Vagina (tissue), 2 donors: ENCODE measurements at places on chromosomes 12 and 14. TPM values are rescaled to one million over a fixed set of nuclear protein-coding genes. Genes with fewer than 3 reads are reported as not detected.
A peak's percentile ranks its signal among the peaks of the same experiment; 100 is the strongest.

- no peaks in the 10 kb centered on the region for H3K27me3 ChIP-seq
- H3K36me3 ChIP-seq: no peaks in the 10 kb centered on the region
- H3K4me3 ChIP-seq: no peak overlapping the region
- no peaks in the 10 kb centered on the region for H3K4me1 ChIP-seq
- H3K27ac ChIP-seq: no peak overlapping the region
- no peak for DNase-seq
Measured at GRCh38 chr12:107590413-107590812, 95.2 kb upstream of the PWP1 start.

GRCh38 chr12:43852744-43853143 is 16.9 kb downstream of the TMEM117 start:
- H3K36me3 ChIP-seq: no peaks in the 10 kb centered on the region
- no peak overlapping the region for H3K4me3 ChIP-seq
- H3K27ac ChIP-seq: no peak overlapping the region
- no peak for DNase-seq

DNA sequence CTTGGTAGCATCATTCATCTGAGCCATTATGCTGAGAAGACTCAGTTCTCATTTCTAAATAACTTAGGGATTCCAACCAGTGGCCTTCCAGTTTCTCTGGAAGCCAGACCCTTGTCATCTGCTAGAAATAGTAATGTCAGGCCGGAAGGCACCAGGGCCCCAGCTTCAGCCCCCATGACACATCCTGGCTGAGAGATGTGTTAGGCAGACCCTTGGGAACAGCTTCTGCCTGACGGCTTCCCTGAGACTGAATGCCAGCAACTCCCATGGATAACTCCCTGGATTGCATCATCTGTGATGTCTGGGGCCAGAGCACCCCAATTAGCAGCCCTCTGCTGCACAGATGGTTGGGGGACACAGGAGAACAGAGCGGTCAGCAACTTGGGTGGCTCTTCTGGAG is 583.5 kb upstream of the TBX3 start:
- no peak overlapping the region for H3K4me3 ChIP-seq
- no peak overlapping the region for H3K27ac ChIP-seq
- no peak for DNase-seq
- no peaks in the 10 kb centered on the region for H3K27me3 ChIP-seq
- H3K4me1 ChIP-seq: no peaks in the 10 kb centered on the region

DNA sequence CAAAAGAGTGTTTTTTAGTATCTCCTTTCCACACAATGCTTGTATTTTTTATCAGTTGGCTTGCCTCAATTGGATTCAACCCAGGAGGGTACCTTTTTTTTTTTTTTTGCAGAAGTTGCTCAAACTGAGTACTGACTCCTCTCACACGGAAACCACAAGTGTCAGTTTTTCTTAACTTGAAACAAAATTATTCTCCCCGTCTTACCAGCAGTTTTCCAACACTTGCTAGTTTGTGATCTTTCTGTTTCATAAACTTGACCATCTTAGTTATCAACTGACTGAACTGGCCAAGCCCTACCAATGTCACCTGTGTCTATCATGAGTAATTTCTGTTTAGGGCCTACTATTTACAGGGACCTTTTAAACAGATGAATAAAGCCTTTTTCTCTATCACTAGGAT is 34.1 kb upstream of the ITPR2 start:
- no peaks in the 10 kb centered on the region for H3K36me3 ChIP-seq
- no peaks in the 10 kb centered on the region for H3K27me3 ChIP-seq
- no peak overlapping the region for H3K27ac ChIP-seq
- H3K4me3 ChIP-seq: no peak overlapping the region
- H3K4me1 ChIP-seq: peaks cover 17% of the 10 kb centered on the region
- DNase-seq: no peak

DNA sequence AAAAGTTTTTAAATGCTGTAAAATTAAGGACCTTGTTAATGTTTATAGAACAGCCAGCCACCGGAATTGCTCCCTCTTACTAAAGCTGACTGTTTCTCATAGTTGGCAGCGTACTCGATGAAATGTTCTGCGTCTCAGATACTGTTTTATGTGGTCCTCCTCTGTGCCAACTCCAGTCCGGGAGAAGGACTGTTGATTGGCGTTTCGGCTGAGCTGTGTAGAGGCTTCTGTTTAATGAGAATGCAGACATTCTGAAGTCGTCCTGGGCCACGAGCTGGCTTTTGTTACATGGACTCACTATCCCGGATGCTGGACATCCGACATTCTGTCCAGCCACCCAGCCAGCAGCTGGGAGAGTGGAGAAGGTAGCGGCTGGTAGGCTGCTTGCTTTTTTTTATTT is 75.4 kb downstream of the WDR20 start:
- no peak overlapping the region for H3K4me3 ChIP-seq
- no peak overlapping the region for H3K27ac ChIP-seq
- H3K27me3 ChIP-seq: no peaks in the 10 kb centered on the region
- H3K36me3 ChIP-seq: peaks cover 4% of the 10 kb centered on the region
- peaks cover 11% of the 10 kb centered on the region for H3K4me1 ChIP-seq
- DNase-seq: no peak

- H3K4me3 ChIP-seq: no peak overlapping the region
- H3K27me3 ChIP-seq: no peaks in the 10 kb centered on the region
- peaks cover 90% of the 10 kb centered on the region for H3K4me1 ChIP-seq
- no peaks in the 10 kb centered on the region for H3K36me3 ChIP-seq
- no peak for DNase-seq
Measured at GRCh38 chr14:50521912-50522341, 10.4 kb downstream of the MAP4K5 start.

DNA sequence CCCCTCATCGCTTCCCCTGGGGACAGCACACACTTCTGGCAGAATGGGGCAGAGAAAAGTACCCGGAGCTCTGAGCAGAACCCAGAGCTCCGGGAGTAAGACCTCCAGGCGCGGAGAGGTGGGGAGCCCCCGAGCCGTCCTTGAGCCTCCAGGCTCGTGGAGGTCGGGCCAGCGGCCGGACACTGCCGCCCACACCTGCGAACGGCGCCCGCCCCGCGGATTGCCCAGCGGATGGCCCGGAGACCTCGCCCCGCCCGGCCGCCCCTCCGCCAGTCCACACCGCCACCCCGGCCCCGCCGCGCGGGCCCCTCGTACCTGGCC is 344 bp downstream of the SPTLC2 start:
- peaks cover 14% of the 10 kb centered on the region for H3K4me1 ChIP-seq
- H3K4me3 ChIP-seq: peak overlapping the region; percentile 93
- H3K27me3 ChIP-seq: no peaks in the 10 kb centered on the region
- no peak for DNase-seq

ADCY6 gene
- total RNA-seq: 30.0 TPM
